ENCODE measurements at places on chromosomes 4 and X. TPM values are rescaled to one million over a fixed set of nuclear protein-coding genes. Genes with fewer than 3 reads are reported as not detected.

KIT gene
- total RNA-seq, result 2.8 TPM

DIPK2B gene
- total RNA-seq, result under 0.01 TPM

RHOXF2B gene
- not detected for total RNA-seq

CSAG3 gene
- total RNA-seq, result not detected

PAGE5 gene
- total RNA-seq, result not detected

Measured in regular cardiac myocyte (primary cell).